Activated naive CD4-positive, alpha-beta T cell (primary cell): ENCODE measurements at places on chromosomes 7 and 10.

GRCh38 chr7:156608173-156608478, 32.4 kb upstream of the RNF32 start:
- DNase-seq: no peak

DNA sequence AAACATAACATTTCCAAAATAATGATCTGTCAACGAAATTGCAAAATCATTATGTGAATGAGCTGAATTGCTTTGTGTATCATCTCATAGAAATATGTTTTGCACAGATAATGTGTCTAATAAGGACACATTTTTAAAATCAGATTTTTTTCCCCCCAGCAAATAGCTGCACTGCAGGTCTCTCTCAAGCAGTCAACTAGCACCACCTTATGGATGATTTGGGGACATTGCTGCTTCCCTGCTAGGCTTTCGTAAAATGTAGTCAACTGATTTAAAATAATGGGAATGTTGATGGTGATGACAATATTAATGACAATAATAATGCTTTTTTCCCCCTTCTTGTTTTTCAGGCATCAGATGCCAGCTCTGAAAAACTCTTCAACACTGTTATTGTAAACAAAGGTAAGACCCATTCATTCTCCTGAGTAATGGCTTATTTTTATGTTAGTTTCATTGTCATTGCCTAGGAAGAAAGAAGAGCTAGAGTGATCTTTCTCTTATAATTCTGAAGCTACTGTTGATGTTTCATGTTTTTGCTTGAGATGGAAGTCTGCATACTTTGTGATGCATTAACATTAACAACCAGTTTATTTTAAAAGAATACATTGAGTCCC, 433.6 kb upstream of the GALNT17 start:
- DNase-seq: no peak

GRCh38 chr10:19003341-19003740, 45.3 kb upstream of the MALRD1 start:
- no peak for DNase-seq

DNA sequence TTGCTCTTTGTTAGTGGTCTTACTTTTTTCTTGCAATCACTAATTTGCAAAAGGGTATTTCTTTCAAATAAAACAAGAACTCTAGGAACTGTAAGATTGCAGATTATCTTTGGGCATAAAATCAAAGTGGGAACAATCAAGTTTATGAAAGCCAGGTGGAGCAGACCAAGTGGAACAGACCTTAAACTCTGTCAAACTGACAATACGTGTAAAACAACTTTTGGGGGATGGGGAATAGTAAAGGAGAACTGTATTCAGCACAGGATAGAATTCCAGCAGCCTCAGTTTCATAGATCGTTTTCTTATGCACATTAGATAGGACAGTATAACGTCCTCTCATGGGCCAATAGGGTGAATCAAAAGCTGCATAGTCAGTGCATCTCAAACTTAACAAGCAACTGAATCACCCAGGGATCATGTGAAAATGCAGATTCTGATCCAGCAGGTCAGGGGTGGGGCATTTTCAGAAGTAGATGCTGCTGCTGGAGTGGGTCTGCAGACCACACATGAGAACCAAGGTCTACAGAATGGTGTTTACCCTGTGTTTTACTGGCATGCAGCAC, 120.7 kb downstream of the PIP4K2A start:
- DNase-seq: no peak

DNA sequence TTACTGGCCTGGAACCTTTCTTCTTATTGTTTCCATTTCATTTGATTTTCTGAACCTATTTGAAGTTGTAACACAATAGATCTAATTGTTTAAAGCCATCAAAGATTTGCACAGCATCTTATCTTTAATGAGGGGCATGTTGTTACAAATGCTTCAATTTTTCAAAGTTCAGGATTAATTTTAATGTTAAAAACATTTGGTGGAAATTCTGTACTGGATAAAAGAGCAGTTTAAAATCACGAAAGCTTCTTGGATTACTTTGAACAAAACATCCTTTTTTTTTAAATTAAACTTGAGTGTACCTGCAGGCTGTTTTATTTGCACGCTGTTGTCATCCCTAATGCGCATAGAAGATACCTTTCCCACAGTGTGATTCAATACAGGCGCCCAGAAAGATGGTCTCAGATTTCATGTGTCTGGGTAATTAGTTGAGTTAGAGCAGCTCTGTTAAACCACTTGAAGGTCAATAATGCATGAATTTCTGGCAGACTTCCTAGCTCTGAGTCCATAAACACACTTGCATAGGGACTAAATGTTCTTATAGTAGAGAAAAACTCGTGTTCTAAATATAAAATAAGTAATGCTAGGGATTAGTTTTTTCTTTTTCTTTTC, 29.3 kb upstream of the DDX50 start:
- DNase-seq: no peak

GRCh38 chr10:89428877-89429276, 14.5 kb downstream of the IFIT5 start:
- DNase-seq: no peak
